ENCODE measurements at places on chromosomes 2 and 18.

DNA sequence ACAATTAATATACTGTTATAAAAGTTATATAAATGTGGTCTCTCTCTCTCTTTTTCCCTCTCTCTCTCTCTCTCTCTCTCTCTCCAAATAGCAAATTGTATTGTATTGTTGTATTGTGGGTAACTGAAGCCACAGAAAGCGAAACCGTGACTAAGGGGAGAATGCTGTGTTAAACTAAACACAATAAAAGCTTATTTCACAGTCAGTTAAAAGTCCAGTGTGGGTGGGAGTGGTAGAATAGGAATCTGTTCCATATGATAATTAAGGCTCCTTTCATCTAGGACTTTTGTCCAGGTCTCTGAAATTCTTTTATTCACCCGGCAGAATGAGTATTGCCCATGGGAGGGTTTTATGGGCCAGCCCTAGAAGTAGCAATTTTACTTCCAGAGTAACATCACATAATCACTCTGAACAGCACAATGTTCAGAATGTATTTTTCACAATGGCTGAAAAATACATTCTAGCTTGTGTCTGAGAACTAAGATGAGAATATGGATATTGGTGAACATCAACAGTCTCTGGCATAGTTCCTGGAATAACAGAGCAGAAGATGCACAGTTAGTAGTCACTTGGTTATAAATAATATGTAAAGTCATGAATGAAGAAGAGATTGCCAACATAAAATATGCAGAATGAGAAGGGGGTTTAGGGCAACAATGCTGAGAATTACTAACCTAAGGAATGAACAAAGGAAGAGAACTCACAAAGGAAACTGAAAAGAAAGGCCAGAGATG lies 399.1 kb downstream of the PLCL1 start:
- no peak for DNase-seq

- no peak for DNase-seq
Observed at GRCh38 chr2:48320742-48321141, 209.2 kb upstream of the STON1 start.

- peak; percentile 66 for DNase-seq
Observed at GRCh38 chr2:15159751-15160177, 401.4 kb downstream of the NBAS start.

- no peak for DNase-seq
Observed at GRCh38 chr2:143960177-143960576, 559.7 kb downstream of the ZEB2 start.

DNA sequence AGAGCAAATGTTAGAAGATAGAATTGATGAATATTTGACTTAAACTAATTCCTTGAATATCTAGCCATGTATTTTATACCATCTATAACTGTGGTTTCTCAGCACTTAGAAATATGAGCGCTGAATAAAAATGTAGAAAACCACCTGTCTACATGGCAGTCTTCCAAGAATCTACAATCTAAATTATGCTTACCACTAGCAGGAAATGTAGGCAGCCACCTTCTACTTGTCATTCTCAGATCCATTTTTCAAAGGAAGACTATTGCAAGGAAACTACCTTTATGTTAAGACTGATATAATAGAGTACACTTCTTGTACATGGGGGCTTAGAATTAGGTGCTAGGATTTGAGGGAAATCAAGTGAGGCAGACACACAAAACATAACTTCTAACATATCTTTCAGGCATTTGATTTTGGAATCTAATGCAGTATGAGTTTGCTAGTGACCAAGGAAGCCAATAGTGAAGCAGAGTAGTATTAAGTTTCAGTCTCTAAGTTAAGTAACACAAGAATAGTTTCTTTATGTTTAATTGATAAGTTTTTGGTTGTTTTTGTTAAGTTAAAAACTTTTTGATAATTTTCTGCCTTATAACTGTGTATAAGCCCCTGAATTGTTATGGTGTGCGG lies 175.9 kb upstream of the ITGA4 start:
- no peak for DNase-seq

DNA sequence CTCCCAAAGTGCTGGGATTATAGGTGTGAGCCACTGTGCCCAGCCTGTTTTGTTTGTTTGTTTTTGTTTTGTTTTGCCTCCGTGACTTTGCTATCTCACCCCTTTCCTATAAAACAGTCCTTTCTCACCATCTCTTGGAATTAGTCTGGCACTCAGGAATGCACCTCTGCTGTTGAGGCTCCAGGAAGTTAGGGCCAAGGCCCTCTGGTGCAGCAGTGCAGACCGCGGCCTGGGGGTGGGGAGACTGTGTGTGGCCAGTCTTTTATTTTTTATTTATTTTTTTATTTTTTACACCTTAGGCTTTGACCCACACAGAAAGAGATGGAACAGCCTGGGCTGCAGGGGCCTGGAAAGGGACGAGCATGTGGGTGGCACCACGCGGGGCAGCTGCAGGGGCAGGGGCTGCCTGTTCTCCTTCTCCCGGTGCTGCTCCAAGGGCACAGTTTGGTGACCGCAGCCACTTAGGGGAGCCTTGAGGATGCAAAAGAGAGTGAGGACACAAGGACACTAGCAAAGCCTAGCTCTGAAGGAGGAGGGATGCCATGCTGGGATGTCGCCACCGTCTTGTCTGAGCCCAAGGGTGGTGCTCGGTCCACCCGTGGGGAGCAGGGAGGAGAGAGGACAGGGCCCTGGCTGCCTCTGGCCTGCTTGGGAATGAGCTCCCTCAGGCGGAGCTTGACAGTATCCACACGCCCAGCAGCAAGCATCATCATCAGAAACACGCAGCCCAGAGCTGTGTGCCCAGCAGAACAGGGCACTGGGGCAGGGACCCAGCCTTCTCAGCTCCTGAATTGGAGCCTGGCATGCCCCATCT lies 19.4 kb upstream of the ALPI start:
- DNase-seq, result no peak

DNA sequence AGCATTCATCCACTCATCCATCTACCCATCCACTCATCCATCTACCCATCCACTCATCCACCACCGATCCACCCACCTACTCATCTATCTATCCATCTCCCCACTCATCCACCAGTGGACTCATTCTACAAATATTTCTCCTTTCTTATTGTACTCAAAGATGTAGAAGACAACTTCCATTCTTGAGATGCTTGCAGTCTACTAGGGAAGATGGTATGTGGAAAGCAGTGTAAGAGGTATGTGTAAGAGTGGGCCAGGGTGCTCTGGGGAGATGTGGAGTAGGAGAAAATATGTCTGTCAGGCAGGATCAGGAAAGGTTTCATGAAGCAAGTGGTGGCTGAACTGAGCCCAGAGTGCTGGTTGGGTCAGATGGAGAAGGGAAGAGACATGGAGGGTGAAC lies 150.8 kb downstream of the CELF4 start:
- no peak for DNase-seq

GRCh38 chr2:197223451-197223850 lies 87.1 kb downstream of the ANKRD44 start:
- DNase-seq, result no peak

GRCh38 chr18:73264562-73264921 lies 396.8 kb upstream of the NETO1 start:
- DNase-seq, result no peak

DNA sequence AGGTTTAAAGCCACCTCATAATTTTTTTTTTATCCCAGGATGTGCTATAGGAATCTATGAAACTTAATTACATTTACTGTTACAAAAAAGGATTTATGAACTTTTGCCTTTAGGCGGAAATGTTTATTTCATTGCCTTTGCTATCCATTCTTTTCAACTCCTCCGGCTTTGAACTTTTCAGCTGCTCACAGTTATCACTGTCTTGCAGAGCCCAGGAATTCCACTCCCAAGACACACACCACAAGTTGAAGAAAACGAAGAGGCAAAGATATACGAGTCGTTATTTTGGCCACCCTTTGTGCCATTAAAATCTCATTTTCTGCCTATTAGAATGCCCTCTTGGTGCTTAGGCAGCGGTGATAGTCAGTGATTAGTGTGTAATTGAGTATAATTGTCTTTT lies 80.0 kb downstream of the PAX3 start:
- no peak for DNase-seq

GRCh38 chr2:32680942-32681341 lies 53.1 kb downstream of the TTC27 start:
- no peak for DNase-seq

DNA sequence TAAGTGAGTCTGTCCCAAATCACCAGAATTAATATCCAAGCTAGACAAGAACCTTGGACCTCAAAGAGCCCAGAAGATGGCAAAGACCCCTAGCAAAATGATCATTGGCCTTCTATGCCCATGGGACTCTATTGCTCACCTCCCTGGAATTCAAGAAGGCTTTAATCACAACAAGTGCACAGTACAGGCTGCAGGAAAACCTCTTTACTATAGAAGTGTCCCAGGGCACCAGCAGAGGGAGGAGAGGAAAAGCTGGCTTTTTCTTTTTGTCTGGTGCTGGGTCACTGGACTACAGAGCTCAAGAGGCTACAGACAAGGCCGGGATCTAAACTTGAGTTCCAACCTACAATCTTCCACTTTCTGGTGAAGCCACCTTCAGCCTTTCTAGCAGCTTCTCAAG lies 88.3 kb upstream of the PPP1CB start:
- DNase-seq, result peak; percentile 68

GRCh38 chr2:165191096-165191728 lies 12.6 kb downstream of the SCN3A start:
- no peak for DNase-seq

- no peak for DNase-seq
Observed at GRCh38 chr2:216504376-216504762, 5.7 kb downstream of the RPL37A start.

GRCh38 chr2:238281826-238282480 lies 6.5 kb downstream of the PER2 start:
- no peak for DNase-seq

DNA sequence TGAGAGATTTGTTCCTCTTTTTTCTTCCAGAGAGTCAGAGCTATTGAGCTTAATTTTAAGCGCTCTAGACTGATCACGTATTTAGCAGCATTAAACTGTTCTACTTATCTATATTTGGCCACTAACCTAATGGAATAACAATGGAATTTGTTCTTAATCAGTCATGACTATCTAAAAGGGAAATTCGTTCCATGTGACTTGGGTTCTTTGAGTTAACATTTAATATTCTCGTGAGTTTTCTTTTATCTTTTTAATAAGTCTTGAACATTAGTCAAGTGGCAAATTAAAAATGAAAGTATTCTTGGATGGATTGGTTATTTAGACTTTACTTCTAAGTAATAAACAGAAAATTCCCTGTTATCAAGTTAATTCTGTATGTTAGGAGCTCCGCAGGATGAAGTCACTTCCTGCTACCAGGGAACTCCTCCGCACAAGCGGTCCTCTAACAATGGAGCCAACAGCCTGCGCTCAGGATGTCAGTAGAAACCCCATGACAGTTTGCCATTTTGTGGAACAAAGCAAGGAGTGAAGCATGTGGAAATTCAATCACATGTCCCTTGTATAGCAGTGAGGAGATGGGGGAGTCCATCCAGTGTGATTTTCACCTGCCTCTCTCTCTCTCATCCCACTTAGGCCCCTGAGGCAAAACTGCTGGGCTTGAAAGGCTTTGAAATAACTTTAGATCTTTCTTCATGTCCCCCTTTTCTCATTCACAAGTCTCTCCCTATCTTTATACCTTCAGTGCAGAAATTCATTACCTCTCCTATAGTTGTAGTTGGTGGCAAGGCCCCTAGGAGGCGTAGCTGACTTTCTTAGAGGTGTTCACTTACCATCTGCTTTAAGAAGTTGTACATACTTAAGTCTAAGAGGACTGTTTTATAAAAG lies 138.1 kb downstream of the WDR7 start:
- peak; percentile 33 for DNase-seq

DNA sequence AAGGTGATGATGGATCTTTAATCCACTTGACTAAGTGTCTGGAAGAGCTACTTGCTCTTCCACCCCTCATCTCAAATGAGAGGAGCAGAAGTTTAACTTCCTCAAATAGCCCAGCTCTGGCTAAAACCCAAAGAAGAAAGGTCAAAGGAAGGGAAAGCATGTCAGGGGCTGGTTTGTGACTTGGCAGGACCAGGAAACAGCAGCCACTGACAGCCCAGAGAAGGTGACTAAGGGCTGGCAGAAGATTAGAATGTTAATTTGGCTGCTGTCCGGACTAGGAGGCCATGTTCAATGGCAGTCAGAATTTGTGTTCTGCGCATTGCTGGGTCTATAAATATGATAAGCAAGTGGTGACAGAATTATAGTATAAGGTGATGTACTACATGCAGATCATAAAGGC lies 386.2 kb downstream of the SETBP1 start:
- DNase-seq, result no peak

- DNase-seq, result no peak
Observed at GRCh38 chr2:19810637-19811036, 91.1 kb downstream of the TTC32 start.

DNA sequence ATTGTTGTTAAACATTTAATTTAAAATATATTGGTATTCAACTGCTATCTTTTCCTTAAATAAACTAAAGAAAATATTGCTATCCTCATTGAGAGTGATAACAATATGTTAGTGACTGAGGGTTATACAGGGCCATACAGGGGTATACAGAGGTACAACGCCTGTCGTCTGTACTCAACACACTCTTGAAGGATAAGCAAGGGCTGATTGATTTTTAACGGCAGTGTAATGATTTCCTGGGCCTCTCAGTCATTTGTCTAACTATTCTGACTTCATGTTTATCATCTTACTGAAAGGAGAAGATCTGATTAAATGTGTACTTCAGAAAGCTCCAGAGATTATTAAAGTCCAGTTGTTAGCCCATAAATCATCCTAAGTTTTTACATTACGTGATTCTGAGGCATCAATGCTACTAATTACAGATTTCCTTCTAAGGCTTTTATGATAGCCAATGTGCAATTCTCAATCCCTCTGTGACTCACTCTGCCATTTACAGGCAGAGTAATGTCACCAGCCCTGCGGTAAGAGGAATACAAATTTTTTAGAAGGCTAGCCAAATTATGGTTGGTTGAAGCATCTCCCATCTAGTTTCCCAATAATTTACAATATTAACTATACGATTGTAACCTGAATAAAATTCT lies 893.0 kb upstream of the CHAC2 start:
- DNase-seq, result no peak

GRCh38 chr18:25651553-25651952 lies 299.6 kb upstream of the ZNF521 start:
- no peak for DNase-seq

GRCh38 chr18:13517369-13517768 lies 209.0 kb downstream of the FAM210A start:
- DNase-seq, result no peak

GRCh38 chr2:72057308-72057707 lies 90.4 kb downstream of the CYP26B1 start:
- DNase-seq, result no peak

DNA sequence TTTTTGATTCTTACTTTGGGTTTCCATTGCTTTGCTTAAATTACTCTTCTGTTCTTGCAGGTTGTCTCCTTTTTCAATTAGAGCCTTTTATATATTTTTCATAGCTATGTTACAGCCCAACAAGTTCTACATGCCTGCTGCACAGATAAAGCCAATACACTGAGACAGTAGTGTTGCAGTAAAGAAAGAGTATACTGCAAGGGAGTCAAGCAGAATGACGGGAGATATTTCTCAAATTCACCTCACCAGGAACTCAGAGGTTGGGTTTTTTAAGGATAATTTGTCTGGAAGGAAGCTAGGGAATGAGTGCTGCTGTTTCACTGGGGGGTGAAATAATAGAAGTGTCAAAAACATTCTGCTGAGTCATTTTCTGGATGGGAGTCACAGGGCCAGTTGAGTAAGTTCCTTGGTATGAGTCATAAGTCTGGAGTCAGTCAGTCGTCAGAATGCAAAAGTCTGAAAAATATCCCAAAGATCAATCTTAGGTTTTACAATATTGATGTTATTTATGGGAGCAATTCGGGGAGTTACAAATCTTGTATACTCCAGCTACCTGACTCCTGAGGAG lies 193.0 kb upstream of the RGPD4 start:
- DNase-seq, result no peak

GRCh38 chr2:195451160-195451559 lies 205.9 kb upstream of the SLC39A10 start:
- no peak for DNase-seq
